ENCODE measurements at places on chromosomes 6 and 20.
A peak's percentile ranks its signal among the peaks of the same experiment; 100 is the strongest.

DNA sequence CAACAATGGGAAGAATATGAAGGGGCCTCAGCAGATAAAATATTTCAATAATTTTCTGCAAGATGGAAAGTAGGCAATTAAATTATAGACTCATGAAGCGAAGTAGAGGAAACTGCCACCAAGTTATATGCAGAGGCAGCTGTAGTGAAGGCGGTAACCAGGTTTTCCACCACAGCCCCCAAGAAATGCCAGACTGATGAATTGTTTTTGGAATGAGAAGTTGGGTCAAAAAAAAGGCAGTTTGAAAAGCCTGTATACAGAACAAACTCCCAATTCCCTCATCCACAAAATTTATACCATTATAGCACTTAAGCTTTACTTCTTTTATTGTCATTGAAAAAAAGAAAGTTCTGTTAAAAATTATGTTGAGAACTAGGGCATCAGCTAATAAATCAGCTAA, 45.3 kb downstream of the ELOVL4 start:
- DNase-seq = no peak

GRCh38 chr6:63573899-63574553, 1.7 kb downstream of the LOC128125822 start:
- peak; percentile 57 for DNase-seq

DNA sequence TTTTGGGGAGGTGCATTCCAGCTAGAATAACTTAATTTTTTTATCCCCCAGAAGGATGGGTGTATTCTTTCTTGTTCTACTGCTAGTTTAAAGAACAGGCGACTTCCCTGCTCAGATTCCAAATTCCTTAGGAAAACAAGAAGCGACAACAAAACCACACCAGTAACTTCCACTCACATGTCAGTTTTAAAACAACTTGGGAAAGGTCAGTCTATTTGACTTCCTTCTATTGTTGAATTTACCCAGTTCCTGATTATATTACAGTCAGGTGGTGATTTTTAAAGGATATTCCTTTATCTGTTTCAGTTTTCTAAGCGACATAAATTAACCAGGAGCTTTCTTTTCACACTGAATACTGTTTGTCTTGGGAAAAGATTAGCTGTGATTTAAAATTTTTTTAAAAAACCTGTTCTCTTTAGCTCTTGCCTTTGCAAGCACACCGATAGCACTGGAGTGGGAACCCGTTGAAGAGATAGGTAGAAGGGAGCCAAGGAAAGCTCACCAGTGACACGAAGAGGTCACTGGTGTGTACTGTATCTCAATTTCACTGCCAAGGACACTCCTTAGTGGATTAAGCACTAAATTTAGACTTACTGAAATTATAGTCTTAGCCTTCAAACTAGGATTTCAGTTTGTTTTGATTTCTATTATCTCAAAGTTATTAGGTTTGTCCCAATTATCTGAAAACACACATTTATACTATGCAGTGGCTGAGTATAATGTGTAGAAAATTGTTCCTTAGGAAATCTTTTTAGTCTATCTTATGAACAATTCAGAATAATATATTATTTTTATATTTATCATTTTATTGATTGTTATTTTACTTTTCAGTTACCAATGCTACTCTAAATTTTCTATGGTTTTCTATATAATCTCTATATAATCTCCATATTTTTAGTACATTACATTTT, 22.3 kb downstream of the MARCKS start:
- DNase-seq = peak; percentile 80

GRCh38 chr6:21157186-21157929, 436.2 kb upstream of the SOX4 start:
- no peak for DNase-seq

DNA sequence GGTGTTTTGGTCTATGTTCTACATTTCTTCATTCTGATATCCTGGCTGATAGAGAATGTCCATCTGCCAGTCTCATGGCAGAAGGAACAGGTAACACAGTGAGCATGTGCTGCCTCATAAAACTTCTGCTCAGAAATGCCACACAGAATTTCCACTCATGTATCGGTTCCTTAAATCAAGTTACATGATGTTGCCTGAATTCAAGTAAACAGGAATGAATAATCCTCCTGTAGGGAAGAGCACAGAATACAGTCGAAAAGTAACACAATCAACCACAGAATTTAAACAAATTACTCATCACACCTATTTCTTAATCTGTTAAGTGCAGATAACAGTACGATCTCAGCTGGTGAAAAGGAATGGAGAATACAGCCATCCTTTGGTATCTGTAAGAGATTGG, 74.7 kb downstream of the FAM217A start:
- no peak for DNase-seq

Data from RPMI7951 (cell line).